Substantia nigra (tissue), 51 donors: ENCODE measurements at places on chromosomes 2 and 18.

DNA sequence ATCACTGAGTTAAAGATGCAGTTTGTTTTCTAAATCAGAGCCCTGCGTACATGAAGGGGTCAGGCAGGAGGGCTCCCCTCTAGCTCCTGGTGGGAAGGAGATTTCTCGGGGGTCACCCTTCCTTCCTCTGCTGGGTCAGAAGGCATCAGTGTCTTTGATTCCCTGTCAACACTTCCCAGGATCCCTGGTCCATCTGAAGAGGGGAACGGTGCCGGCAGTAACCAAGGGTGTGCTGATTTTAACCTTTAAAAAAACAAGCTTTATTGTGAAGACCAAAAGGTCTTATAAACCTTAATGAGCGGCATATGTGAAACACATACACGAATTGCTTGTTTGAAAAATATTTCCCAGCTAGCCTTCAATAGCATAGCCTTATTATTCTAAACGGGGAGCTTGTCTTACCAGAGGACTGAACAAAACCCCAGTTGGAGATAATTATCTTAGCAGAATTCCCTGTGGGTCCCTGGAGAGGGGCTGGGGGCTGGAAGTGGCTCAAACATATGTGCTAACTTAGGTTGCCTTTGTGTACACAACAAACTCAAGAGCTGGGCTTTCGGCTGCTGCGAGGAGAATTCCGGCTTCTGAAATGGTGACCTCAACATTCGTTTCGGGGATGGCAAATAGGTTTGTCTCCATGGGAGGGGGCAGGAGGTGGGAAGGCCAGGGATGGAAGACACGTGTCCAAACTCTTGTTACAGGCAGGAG, 114.9 kb upstream of the MYCN start:
- DNase-seq: no peak

- DNase-seq: no peak
These were observed 9.3 kb downstream of the TGOLN2 start for GRCh38 chr2:85318222-85319074.

DNA sequence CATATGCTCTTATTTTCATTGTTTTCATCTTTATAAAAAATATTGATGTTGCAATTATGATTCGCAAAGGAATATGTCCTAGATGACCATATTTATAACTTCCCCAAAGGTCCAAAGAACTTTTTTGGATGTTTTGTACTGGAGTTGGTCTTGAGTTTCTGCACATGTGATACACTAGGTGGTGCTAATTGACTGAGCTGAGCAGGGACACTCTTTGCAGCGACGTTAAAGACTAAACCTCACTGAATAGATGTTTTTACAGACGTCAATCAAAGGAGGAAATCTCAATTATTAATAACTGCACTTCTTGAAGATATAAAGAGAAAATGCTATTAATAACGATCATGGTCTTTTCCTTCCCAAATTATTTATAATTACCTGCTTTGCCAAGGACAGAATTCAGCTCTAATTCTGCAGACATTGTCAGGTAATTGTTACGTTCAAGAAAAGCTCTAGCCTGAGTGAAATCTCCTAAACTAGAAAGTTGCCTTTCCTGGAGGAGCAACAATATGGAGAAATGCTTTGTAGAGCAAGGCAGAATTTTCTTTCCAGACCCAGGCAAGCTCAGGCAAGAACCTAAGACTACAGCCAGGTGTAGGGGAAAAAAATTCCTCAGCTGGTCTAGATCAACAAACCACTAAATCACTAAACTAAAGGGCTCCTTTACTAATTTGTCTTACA, 119.3 kb upstream of the RBBP8 start:
- no peak for DNase-seq

- DNase-seq: no peak
These were observed 4.8 kb upstream of the ZNF532 start for GRCh38 chr18:58859907-58860306.

DNA sequence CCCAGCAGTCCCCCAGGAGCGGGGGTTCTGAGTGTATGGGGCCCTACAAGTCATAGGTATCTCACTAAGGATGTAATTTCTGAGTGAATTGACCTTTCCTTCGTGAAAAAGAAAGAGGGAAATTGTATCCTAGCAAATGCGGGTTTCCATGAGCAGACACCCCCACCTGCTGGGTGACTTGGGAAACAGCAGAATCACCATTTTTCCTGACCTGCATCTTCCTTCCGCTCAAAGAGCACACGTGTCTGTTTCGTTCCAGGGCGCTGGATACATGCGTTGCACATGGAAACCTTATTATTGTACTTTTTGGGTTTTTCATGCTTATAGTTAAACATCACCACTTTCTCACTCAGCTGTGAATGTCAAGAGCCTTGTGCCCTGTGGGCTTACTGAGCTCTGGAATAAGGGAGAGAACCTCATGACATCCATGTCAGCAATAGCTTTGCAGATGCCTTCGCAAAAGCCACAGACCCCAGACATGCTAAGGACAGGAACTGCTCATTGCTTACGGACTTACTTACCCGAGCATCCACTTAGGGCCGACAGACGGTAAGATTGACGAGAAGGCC, 132.8 kb downstream of the TPO start:
- DNase-seq: peak; percentile 13

- DNase-seq: no peak
These were observed 131.3 kb downstream of the COMMD1 start for GRCh38 chr2:62036761-62037250.

GRCh38 chr2:201546576-201546975, 95.0 kb downstream of the STRADB start:
- no peak for DNase-seq

DNA sequence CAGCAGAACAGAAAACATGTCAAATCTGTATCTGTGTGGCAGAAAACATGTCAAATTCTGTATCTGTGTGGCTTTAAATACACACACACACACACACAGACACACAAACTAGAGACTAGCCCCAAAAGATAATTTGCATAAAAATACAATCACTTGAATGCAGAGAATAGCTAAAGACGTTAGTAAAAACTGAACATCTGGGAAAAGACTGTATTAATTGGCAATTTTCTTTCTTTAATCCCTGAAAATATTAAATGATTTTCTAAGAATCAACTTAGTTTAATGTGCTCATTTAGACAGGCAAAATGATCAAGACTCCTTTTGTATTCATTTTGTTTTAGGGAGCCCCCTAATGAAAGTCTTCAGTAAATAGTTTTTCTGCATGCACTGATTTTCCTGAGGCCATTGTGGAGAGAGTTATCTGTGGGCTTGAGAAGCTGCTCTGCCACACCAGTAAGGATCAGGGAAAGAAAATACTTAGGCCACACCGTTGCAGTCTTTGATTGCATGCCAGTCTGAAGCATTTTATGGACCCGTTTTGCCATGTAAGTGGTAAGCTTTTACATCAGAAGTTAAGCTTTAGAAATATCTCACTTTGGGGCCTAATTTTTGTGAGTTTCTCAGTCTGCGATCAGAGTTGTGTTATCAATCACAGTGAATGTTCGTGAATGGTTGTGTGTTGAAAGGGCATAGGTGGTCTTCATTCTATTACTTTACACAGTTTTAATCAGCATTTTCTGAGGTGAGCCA, 2.2 kb downstream of the SPATS2L start:
- DNase-seq: no peak

DNA sequence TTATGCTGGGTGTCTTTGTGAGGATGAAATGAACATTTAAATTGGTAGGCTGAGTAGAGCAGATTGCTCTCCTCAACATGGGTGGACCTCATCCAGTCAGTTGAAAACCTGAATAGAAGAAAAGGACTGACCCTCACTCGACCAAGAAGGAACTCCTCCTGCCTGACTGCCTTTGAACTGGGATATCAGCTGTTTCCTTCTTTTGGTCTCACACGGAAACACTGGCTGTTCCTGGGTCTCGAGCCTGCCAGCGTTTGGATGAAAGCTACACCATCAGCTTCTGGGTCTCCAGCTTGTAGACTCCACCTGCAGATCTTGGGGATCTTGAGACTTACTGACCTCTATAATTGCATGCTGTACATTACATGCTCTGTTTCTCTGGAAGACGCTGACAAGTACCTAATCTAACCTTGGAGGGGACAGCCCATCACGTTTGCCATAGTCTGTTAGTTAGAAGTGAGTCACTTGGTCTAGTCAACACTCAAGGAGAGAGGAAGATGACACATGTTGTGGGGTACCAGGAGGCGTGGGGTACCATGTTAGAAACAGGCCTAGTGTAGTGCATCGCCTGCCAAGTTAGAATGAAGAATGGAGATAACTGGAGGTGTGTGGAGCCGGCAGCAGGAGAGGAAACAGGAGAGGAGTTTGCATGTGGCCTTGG, 267.0 kb downstream of the MREG start:
- no peak for DNase-seq

GRCh38 chr18:58813105-58813504, 51.6 kb upstream of the ZNF532 start:
- DNase-seq: no peak

DNA sequence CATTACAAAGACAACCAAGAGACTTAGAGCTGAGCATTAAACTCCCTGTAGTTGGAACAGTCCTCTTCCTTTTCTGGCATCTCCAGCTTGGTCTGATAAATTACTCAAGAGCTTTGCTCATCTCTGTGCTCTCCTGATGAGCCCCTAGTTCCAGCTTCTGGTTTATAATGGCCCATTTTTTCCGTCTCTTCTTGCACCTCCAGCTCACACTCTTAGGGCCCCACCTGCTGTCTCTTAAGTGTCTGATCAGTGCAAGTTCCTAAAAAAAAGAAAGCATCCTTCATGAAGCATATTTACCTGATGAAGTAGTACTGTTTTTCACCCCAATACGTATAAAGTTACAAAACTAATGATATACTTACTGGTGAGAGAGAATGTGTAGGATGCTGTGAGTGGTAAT, 822.9 kb downstream of the RNF144A start:
- DNase-seq: no peak

DNA sequence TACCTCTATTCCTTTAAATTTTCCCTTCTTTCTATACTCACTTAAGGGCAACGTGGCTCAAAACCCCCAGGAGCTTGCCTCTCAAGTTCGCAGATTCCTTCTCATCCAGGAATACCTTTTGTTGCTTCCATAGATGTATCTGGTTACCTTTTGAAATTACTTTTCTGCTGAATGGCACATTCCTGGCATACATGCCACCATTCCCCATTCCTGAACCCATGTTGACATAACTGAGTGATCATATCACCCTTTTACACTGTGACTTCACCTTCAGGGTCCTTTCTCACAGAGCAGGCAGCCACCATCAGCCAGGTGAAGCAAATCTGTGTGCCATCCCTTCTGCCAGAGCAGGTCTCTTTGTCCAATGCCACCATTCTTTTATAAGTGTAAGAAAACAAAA, 615.8 kb downstream of the ARHGAP15 start:
- DNase-seq: no peak

- no peak for DNase-seq
These were observed 208.7 kb downstream of the CLIP4 start for GRCh38 chr2:29323961-29324360.

DNA sequence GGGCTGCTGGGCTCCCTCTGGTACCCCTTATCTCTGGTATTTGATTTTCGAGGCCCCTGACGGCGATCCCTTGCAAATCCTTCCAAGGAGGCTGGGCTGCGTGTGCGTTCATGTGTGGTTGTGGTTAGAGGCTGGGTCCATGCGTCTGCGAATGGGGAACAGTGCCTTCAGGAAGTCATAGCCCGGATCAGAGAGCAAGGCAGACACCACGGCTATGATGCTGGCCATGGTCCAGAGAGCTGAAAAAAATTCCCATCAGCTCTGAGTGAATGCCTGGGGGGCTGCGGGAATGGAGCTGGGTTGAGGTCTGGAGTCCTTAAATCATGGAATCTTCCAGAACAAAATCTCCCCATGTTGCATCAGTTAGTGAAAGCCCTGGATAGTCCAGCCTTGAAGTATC, 145.5 kb downstream of the ACKR3 start:
- DNase-seq: no peak
